ENCODE measurements at places on chromosomes 11 and 22.

- DNase-seq = no peak
Measured at GRCh38 chr11:31419138-31419537, 49.5 kb downstream of the DNAJC24 start.

DNA sequence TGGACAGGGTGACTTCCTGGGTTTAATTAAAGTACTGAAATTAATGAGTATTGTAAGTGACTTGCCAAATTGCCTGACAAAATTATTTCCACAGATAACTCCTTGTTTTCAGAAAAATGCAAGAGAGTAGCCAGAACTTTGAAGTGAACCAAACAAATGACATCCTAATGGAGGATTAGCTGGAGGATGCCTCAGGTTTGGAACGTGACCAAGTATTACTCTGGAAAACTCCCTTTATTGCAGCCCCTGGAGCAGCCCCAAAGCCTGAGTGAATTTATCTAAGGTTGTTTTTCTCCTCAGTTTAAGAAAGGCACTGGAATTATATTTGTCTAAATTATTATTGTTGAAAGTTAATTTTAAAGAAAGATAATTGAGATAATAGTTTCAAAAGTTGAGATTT is 343.6 kb upstream of the MTNR1B start:
- no peak for DNase-seq

GRCh38 chr11:13140028-13140870 is 131.1 kb downstream of the RASSF10 start:
- no peak for DNase-seq

DNA sequence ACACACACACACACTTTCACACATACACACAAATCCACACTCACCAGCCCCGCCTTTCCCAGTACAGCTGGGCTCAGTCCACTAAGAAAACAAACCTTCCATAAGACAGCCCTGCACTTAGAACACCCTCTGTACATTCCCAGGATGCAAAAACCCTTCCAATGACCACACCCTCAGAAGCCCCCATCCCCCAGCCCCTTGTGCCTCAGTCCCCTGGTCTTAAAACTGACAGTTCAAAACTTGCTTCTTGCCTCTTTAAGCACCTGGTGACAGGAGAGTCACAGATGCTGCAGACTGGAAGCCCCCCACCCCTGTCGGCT is 23.0 kb downstream of the APLNR start:
- no peak for DNase-seq

GRCh38 chr22:38205261-38206128 is 3.7 kb downstream of the MAFF start:
- DNase-seq = no peak

- DNase-seq = no peak
Measured at GRCh38 chr11:68381716-68382115, 69.3 kb downstream of the LRP5 start.
